Inflammatory macrophage (primary cell): ENCODE measurements at places on chromosomes 6 and 20.

GRCh38 chr20:39225536-39225935 is 263.4 kb downstream of the DHX35 start:
- no peak for DNase-seq

- no peak for DNase-seq
These were observed 610.5 kb upstream of the MAN1A1 start for GRCh38 chr6:119960036-119960435.

DNA sequence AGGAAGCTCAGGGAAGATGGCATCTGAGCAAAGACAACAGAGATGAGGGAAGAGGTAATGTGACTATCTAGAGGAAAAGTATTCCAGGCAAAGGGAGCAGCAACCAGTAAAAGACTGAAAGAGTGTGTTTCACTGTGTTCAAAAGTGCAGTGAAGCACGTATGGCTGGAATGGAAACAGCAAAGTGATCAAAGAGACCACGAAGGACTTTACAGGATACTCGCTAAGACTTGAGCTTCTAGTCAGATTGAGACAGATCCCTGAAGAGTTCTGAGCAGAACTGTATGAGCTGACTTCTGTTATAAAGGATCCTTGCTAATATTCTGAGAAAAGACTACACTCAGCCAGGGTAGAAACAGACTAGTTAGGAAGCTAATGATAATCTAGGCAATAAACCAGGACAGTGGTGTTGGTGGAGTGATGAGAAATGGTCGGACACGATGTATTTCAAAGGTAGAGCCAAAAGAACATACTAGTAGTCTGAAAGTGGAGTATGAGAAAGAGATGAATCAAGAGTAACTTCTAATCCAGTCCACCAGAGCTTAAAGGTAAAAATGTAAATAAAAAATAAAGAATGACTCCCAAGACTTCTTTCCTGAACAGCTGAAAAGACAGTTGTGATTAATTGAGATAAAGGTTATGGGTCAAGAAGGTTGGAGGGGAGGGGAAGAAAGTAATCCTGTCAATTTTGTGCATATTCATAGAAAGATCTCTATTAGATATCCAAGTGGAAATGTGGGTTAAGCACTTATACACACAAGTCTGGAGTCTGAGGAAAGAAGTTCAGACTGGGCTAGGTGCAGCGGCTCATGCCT is 14.2 kb downstream of the SEC63 start:
- DNase-seq = no peak

DNA sequence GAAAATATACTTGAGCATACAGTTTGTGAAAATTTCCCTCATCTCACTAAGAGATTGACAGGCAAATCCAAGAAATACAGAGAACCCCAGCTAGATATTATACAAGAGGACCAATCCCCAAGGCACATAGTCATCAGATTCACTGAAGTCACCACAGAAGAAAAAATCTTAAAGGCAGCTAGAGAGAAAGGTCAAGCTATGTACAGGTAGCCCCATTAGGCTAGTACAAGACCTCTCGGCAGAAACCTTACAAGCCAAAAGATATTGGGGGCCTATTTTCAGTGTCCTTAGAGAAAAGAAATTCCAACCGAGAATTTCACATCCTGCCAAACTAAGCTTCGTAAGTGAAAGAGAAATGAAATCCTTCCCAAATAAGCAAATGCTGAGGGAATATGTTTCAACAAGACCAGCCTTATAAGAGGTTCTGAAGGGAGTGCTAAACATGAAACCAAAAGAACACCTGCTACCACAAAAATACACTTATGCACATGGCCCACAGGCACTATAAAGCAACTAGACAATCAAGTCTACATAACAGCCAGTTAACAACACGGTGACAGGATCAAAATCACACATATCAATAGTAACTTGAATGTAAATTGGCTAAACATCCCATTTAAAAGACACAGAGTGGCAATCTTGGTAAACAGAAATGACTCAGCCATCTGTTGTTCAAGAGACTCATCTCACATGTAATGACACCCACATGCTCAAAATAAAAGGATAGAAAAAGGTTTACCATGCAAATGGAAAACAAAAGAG is 96.3 kb downstream of the FHL5 start:
- no peak for DNase-seq

DNA sequence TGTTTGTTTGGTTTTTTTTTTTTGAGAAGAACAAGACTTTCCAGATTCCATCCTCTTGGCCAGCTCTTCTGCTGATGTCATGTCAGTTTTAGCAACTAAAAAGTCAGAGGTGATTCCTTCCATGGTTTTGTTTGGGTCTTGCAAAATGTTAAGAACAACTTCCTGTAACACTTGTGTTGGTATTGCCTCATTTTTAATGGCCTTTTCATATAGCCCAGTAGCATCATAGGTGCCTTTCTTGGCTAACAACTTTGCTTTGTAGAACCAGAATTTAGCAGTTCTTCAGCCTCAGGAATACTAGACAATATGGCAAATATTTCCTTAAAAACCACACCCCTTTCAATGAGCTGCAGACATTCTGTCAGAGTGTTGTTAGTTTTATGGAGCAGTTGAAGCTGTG is 99.5 kb upstream of the SIRPG start:
- DNase-seq = peak; percentile 70

GRCh38 chr6:23435798-23436197 is 690.2 kb upstream of the NRSN1 start:
- DNase-seq = no peak
